ENCODE measurements at places on chromosomes 13 and 19. TPM values are rescaled to one million over a fixed set of nuclear protein-coding genes. Genes with fewer than 3 reads are reported as not detected.

The RASGRP4 gene
- total RNA-seq = 0.62 TPM

The SIGLEC8 gene
- total RNA-seq = not detected

The OPA3 gene
- total RNA-seq = 4.8 TPM

The RPL13A gene
- total RNA-seq = 3,620 TPM

The ZNF665 gene
- total RNA-seq = 5.2 TPM

The RYR1 gene
- total RNA-seq = not detected

The ZNF763 gene
- total RNA-seq = not detected

The KLK12 gene
- total RNA-seq = not detected

The NKG7 gene
- not detected for total RNA-seq

The KIR2DL4 gene
- not detected for total RNA-seq

The ZIM2 gene
- 0.14 TPM for total RNA-seq

The SULT2B1 gene
- total RNA-seq = 0.23 TPM

The ZNF837 gene
- total RNA-seq = 1.9 TPM

The CBY2 gene
- not detected for total RNA-seq

The CNMD gene
- total RNA-seq = not detected

The NCCRP1 gene
- not detected for total RNA-seq

The GPC5 gene
- 1.5 TPM for total RNA-seq

The CEACAM3 gene
- not detected for total RNA-seq

The CYP4F8 gene
- not detected for total RNA-seq

The REEP6 gene
- 1.2 TPM for total RNA-seq

The ZNF134 gene
- total RNA-seq = 26.1 TPM

The POLR2I gene
- 192 TPM for total RNA-seq

The COX6B2 gene
- not detected for total RNA-seq

The SIGLEC5 gene
- not detected for total RNA-seq

The TNNT1 gene
- total RNA-seq = 334 TPM

The SRRM5 gene
- not detected for total RNA-seq

The SYNGR4 gene
- total RNA-seq = 0.35 TPM

The MEDAG gene
- not detected for total RNA-seq

The DCT gene
- total RNA-seq = 0.27 TPM

The DACH1 gene
- 0.14 TPM for total RNA-seq

The KLK15 gene
- total RNA-seq = not detected

The ZNF146 gene
- 163 TPM for total RNA-seq

The THSD8 gene
- total RNA-seq = not detected

The PROZ gene
- not detected for total RNA-seq

The NDUFA7 gene
- total RNA-seq = 71.5 TPM

The CLEC17A gene
- total RNA-seq = not detected

The CLDN10 gene
- not detected for total RNA-seq

The CGB2 gene
- not detected for total RNA-seq

The CNFN gene
- total RNA-seq = not detected

The MAST1 gene
- total RNA-seq = not detected

The ZNF439 gene
- total RNA-seq = 0.47 TPM

All from H4 (cell line).